ENCODE measurements at places on chromosomes 5 and 9. TPM values are rescaled to one million over a fixed set of nuclear protein-coding genes. Genes with fewer than 3 reads are reported as not detected.

DNA sequence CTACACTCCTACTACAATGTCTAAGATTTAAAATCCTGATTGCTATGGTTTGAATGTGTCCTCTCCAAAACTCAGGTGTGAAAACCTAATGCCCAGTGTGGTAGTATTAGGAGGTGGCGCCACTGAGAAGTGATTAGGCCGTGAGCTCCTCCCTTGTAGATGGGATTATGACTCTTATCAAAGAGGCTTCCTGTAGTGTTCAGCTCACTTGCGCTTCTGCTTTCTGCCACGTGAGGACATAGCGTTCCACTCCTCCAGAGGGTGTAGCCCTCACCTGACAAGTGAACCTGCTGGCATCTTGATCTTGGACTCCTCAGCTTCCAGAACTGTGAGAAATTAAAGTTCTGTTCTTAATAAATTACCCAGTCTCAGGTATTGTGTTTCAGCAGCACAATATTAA, 33.0 kb upstream of the WHRN start:
- no peaks in the 10 kb centered on the region for H3K27me3 ChIP-seq
- H3K4me1 ChIP-seq = no peaks in the 10 kb centered on the region
- H3K36me3 ChIP-seq = no peaks in the 10 kb centered on the region
- no peak overlapping the region for H3K27ac ChIP-seq
- DNase-seq = peak; percentile 41

DNA sequence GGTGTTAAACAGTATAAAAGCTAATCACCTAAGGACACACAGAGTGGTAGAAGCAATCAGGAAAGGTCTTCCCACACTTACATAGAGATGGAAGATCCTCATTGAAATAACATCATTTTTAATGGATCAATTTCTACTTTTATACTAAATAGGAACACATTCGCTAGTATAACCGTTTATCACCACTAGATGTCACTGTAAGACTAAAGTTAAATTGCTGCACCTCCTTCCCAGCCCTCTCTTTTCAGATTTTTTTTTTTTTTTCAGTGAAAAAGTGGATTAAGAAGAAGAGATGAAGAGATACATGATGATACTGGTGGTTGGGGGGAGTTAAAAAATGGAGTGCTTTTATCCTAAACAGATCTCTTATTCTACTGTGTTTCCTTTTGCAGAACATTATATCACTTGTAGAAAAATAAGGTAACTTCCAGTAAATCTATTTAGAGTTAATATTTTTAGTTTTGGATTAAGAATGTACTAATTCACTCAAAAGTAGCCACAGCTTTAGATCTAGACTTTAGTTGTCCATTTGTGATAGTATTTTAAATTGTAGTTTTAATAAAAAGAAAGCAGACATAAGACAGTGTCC, 116.9 kb upstream of the ARRDC3 start:
- H3K4me3 ChIP-seq = no peak overlapping the region
- no peaks in the 10 kb centered on the region for H3K4me1 ChIP-seq
- no peak overlapping the region for H3K27ac ChIP-seq
- no peaks in the 10 kb centered on the region for H3K36me3 ChIP-seq
- DNase-seq = peak; percentile 69
- no peaks in the 10 kb centered on the region for H3K27me3 ChIP-seq

DNA sequence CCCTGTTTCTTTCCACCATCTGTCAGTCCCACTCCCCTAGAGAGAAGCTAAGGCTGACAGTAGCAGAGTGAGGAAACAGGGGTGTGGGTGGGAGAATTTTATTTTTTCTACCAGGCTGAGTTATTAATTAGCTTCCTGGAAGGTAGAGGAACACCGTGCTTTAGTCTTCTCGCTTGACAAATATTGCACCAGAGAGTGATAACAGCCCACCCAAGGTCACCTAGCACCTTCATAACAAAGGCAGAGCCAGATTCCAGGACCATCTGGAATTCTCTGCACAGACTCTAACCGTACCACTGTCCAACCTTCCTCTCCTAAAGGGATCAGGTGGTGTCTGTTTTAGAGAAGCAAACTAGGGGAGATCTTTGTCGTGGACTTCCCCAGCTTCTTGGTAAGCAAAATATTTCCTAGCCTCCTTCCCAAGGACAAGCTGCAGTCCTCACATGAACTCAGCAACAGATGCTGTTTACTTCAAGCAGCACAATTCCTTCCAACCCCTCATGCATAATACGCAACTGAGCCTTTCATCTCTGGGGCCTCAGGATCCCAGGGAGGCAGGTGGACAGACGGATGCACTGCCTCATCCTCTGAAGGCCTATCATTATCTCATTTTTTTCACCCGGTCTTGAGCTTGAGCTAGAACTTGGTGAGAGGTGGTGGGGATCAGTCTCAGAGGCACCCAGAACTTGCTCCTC, 308.7 kb upstream of the BRINP1 start:
- H3K27me3 ChIP-seq = no peaks in the 10 kb centered on the region
- no peak overlapping the region for H3K27ac ChIP-seq
- no peak overlapping the region for H3K4me3 ChIP-seq
- DNase-seq = no peak
- H3K36me3 ChIP-seq = no peaks in the 10 kb centered on the region

DNA sequence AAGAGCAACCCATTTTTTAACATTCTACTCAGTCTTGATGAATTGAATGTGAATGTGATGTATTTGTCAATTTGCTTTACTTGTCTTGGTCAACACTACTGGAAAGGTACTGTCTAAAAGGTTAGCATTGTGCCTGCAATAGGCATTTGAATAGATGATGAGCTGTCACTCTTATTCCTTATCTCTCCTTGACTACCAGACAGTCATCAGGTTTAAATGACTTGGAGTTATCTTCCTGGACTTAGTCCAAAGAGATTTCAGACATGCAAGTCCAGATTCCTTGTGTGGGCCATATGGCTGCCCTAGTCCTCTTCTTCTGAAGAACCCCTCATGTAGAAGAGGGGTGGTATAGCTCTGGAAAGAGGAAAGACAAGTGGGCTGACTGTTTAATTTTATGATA, 4.8 kb downstream of the ARHGEF28 start:
- DNase-seq = no peak
- no peak overlapping the region for H3K4me3 ChIP-seq
- peaks cover 13% of the 10 kb centered on the region for H3K27me3 ChIP-seq
- no peak overlapping the region for H3K27ac ChIP-seq
- H3K36me3 ChIP-seq = no peaks in the 10 kb centered on the region
- H3K4me1 ChIP-seq = peaks cover 31% of the 10 kb centered on the region

DNA sequence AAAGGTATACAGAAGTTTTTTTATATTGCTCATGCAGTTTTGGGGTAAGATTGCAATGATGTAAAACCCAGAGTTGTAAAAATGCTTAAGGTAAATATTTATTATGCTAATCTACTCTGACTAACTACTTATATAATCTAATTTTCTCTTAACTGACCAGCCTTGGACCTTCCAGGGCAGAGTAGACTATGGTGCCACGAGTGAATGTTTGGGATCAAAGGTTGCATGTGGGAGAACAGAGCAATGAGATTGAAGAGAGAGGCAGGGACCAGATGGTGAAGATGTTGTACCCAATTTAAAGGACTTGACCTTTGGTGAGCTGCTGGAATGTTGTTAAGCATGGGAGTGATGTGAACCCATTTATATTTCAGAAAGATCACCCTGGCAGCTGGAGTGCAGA, 34.8 kb upstream of the PANK3 start:
- H3K4me3 ChIP-seq = no peak overlapping the region
- DNase-seq = no peak
- H3K27me3 ChIP-seq = no peaks in the 10 kb centered on the region
- no peak overlapping the region for H3K27ac ChIP-seq
- H3K4me1 ChIP-seq = no peaks in the 10 kb centered on the region

- H3K27me3 ChIP-seq = no peaks in the 10 kb centered on the region
- H3K36me3 ChIP-seq = no peaks in the 10 kb centered on the region
- H3K4me3 ChIP-seq = no peak overlapping the region
- H3K27ac ChIP-seq = no peak overlapping the region
- DNase-seq = no peak
Measured at GRCh38 chr5:36624277-36624676, 17.9 kb downstream of the SLC1A3 start.

GRCh38 chr9:19799784-19800183, 10.9 kb upstream of the SLC24A2 start:
- H3K4me3 ChIP-seq = no peak overlapping the region
- H3K4me1 ChIP-seq = no peaks in the 10 kb centered on the region
- H3K36me3 ChIP-seq = no peaks in the 10 kb centered on the region

- H3K27ac ChIP-seq = no peak overlapping the region
- DNase-seq = no peak
- no peak overlapping the region for H3K4me3 ChIP-seq
- no peaks in the 10 kb centered on the region for H3K36me3 ChIP-seq
- H3K4me1 ChIP-seq = no peaks in the 10 kb centered on the region
- H3K27me3 ChIP-seq = no peaks in the 10 kb centered on the region
Measured at GRCh38 chr5:101966476-101966875, 329.6 kb downstream of the SLCO4C1 start.

DNA sequence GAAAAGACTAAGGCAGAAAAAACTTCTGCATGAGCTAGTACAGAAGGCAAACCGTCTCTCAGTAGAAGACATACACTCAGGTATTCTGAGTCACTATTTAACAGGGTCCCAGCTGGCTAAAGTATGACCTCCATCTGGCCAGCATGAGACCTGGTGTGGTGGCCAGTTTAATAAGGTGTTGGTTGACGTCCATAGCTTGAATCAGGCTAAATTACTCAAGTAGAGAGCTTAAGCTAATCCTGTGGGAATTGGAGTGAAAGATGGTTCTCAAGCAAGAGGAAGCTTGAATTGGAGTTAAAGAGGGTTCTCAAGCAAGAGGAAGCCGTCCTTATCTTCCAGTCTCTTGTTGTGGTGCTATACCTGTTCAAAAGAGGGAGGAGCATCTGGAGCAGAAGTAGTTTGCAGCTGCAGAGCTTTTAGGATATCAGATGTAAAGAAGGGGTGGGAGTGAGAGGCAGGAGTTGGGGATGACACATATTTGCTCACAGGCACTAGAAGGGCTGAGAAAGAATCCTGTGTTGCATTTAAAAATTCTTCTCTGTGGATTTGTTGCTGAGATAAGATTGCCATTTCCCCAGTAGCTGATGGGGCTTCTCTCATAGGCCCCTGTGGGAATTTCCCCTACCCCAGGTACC, 136.1 kb upstream of the RUSC2 start:
- no peaks in the 10 kb centered on the region for H3K27me3 ChIP-seq
- H3K27ac ChIP-seq = no peak overlapping the region
- no peak for DNase-seq
- H3K4me1 ChIP-seq = peaks cover 17% of the 10 kb centered on the region

Gene INVS
- 21.2 TPM for total RNA-seq

Gene PCDHA9
- 3.3 TPM for total RNA-seq

Gene ANKRD18A
- total RNA-seq = 2.8 TPM

Gene MLANA
- not detected for total RNA-seq
